ENCODE measurements at places on chromosomes 7 and 10.

- DNase-seq, result no peak
Measured at GRCh38 chr7:91752102-91752501, 128.4 kb downstream of the MTERF1 start.

GRCh38 chr10:133236401-133237240 is 1.0 kb upstream of the VENTX start:
- no peak for DNase-seq

DNA sequence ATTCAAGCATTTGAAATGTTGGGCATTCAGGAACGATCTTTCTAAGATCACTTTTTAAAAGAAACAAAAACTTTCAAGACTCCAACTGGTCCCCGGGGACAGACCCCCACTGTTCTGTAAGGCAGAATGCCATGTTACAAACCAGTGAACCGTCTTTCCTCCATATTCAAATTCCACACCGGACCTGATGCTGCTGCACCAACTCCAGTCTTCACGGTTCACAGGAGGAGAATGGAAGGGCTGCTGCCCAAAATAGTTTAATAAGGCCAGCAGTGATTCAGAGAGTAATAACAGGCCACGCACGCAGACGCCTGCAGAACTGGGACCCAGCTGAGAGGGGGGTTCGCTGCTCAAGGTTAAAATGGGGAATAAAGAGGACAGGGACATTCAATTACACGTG is 47.2 kb downstream of the OSBPL3 start:
- DNase-seq, result peak; percentile 18

DNA sequence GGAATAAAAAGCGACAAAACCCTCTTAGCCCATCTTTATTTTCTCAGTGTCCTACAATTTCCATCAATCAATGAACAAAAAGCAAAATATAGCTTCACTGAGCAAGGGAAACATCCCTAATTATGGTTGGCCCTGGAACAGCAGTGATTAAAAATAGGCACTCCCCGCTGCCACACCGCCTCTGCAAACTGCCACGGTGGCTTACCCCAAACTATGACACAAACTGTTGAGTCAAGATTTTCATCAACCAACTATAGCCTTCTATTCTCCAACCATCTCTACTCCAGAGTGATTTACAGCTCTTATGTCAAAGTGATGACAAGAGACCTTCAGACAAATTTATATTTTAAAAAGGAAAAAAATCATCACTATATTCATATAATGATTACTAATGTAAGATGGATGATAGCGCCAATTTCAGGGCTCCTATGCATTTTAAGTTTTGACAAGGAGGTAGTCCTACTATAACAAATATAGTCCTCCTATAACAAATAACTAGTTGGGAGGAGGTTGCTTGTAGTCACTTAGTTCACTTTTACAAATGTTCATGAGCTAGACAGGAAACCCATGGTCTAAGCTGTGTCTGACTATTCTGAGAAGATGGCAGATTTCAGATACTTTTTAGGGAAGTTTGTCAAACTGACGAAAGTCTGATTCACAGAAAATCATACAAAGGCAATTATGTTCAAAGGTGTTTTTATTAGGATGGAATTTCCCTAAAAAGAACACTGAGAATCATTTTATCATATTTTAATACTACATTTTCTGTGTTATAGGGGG is 26.3 kb downstream of the DENND11 start:
- no peak for DNase-seq

DNA sequence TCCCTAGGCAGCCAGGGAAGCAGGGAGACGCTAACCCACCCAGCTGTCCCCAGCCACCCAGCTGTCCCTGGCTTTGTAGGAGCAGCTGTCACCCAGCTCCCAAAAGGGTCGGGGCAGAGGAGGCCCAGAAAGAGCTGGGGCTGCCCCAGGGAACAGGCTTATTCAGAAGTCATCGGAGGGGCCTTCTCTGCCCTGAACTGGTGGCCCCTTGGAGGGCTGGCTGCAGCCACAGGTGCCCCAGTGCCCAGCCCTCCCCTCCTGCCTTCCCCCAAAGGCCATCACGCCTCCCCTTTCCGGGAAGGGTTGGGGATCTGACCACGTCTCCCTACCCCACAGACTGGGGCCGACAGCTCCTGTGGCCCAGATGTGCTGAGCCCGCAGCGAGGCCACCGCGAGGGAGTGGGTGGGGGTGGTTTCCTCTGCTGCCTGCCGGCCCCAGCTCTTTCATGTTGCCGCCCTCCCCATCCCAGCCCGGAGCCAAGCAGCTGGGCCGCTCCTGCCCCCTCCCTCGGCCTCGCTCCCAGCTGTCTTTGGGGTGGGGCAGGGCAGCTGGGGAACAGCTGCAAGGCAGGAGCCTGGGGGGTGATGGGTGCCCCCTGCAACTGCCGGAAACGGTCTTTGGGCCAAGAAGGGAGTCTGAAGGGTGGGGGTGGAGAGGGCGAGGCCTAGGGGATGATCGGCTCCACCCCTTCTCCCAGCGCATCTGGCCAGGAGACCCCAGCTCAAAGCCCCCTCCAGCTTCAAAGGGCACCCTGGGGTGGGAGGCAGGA is 16.8 kb downstream of the TRIM8 start:
- no peak for DNase-seq

DNA sequence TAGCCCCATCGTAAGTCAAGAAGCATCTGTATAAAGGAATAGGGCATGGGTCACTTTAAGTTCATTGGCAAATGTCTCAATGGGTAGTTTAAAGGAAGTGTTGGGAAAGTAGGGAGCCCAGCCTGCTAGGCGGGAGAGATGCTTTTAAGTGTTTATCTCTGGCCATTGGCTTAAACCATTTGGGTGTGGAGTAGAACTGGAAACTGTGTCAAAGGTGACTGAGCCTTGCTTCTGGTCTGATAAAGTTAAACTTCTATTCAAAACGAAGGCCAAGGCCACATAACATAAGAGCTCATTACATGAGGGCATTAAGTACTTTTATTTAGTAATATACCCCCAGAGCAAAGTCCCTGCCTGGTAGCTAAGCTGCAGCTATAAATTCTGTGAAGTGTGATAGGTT is 148.7 kb downstream of the SPAG6 start:
- DNase-seq, result no peak

GRCh38 chr7:21782996-21783395 is 162.7 kb downstream of the CDCA7L start:
- DNase-seq, result no peak

DNA sequence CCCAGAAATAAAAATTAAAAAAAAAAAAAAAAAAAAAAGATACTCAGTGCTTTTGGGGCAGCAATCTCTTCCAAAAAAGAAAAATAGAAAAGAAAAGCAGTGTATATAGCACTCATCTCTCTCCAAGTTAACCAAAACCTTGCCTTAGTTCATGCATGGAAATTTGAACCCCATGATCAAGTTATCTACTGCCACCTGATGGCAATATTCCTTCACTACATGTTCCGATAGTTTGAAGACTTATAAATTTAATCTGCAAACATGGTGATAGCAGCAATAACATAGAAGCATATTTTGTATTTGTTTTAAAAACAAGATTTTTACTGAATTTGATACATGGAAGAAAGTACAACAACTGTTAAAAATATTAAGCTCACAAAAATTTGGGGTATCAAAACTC is 48.6 kb upstream of the SLIT1 start:
- no peak for DNase-seq

- no peak for DNase-seq
Measured at GRCh38 chr7:69624435-69625230, 26.4 kb downstream of the AUTS2 start.

- no peak for DNase-seq
Measured at GRCh38 chr7:147523056-147523455, 1067.5 kb upstream of the C7orf33 start.

DNA sequence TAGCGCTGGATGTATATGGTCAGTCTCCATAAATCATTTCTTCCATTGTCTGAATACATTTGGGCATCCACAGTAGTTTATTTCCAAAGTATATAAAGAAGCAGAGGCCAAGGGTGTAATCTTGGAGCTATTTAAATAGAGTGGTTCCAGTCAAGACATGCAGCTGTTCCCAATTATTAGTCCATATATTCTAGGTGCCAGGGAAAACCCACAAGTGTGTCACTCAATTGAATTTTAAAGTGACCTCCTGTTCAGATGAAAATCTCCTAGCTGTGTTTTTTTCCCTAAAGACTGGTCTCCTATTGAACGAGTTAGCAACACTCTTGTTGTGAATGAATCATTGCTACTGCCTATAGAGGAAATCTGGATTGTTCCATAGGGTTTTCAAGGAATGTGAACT is 260.2 kb upstream of the BMPER start:
- no peak for DNase-seq

All from activated B cell treated with CpG ODN at 0.5 μM for 24 hours (primary cell).